ENCODE measurements at places on chromosomes 3 and 15.

- DNase-seq = no peak
Observed at GRCh38 chr3:28590860-28591259, 242.2 kb upstream of the AZI2 start.

GRCh38 chr15:41004490-41004889 lies 51.2 kb downstream of the CHAC1 start:
- DNase-seq = no peak

DNA sequence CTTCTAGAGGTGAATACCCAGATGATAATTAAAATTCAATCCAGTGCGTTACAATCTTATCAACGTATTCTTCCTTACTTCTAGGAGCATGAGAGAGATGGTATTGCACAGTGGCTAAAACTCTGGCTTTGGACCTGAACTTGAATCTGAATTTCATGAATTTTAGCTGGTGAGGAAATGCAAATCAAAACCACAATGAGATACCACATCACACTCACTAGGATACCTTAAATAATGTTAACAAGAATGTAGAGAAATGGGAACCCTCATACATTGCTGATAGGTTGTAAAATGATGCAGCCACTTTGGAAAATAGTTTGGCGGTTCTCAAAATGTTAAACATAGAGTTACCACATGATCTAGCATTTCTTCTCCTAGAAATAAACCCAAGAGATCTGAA lies 47.1 kb upstream of the TSC22D2 start:
- no peak for DNase-seq

DNA sequence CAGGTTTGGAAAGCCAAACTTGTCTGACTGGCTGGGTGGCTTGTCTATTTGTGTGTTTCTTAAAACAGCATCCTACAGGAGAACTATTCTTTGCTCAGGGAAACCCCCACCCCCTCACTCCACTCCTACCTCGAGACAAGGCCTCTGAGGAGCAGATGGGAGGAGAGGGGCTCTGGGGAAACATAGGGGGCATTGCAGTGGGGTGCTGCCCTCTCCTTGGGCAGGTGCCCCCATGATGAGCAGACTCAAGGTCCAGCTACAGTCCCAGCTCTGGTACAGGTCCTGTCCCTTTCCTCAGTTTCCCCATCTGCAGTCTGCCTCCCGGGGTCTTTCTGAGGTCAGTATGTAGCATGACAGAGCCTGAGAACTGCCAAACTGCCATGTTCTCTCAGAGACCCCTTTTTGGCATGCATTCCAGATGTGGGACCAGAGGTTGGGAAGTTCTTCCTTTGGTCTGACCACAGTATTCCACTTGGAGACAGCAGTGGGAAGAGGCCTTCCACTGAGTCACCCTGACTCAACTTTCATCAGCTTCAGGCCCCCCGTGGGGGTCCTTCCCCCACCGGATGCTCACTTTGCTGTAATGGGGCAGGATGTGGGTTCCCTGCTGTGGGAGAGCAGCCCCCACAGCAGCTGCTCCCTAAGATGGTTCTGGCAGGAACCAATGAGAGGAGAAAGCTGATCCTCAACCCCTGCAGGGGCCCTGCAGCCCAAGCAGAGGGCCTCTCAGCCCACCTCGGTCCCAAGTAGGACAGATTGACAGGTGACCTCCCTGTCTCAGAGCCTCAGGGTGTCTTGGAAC lies 32.3 kb upstream of the CYP11A1 start:
- no peak for DNase-seq

GRCh38 chr3:70177881-70178645 lies 134.4 kb downstream of the MDFIC2 start:
- DNase-seq = no peak

DNA sequence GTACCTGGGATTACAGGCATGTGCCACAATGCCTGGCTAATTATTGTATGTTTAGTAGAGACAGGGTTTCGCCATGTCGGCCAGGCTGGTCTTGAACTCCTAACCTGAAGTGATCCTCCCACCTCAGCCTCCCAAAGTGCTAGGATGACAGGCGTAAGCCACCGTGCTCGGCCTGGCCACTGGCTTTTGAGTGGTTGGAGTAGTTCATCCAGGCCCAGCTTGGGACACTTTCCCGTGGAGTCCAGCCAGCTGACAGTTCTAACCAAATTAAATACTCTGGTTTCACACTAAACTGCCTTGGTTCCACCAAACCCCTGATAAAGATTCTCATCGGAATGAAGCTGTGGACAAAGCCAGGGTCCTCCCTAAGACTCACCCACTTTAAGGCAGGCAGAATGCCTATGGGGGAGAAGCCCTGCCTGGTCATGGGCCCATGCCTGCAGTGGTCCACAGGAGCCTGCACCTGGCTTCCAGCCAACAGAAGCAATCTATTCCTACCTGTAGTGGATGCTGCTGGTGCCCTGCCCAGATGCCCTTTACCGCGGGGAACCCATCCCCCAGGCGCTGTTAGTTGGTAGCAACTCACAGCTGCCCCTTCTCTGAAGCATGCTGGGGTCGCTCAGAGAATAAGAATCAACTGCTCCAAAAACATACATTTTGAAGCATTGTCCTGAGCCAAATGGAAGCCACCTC lies 5.2 kb upstream of the SLC28A1 start:
- DNase-seq = no peak

DNA sequence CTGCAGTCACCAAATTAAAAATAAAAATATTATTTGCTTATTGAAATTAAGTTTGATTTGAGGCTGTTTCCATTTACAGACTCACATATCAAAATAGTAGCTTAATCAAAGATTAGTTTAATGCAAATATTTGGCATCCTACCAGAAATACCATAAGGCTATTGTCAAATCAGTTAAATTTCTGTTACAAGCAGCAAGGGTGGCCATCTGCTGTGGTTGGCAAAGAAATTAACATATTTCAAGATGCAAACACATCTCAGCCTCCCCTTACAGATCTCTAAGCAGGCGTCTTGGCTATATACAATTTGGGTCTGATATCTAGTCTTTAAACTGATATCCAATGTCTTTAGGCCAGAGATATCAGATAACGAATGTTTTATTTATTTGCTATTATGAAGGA lies 83.2 kb upstream of the NEDD4 start:
- no peak for DNase-seq

- no peak for DNase-seq
Observed at GRCh38 chr15:63491979-63492378, 12.4 kb upstream of the USP3 start.

- no peak for DNase-seq
Observed at GRCh38 chr3:50695031-50695430, 20.3 kb downstream of the DOCK3 start.

DNA sequence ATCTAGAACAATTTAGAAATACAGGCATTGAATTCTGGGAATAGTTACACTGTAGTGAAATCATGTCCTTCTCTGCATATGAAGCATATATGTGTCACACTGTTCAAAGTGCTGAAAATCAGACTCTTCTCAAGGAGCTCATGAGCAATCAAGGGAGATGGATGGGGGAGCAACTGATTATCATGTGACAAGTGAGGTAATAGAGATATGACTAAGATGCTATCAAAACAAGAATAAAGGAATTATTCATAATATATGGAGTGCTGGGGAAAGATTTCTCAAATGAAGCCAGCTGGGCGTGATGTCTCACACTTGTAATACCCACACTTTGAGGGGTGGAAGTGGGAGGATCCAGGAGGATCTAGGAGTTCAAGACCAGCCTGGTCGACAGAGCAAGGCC lies 74.9 kb upstream of the CHRNB4 start:
- DNase-seq = no peak

DNA sequence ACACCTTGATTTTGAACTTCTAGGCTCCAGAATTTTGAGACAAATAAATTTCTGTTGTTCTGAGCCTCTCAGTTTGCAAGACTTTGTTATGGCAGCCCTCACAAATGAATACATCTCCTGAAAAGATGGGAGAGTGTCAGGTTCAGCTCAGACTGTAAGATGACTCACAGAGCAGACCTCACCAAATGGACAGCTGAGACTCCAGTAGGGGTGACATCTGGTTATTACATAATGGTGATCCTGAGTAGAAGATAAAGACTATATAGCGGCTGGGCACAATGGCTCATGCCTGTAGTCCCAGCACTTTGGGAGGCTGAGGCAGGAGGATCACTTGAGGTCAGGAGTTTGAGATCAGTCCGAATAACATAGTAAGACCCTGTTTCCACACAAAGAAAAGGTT lies 26.2 kb upstream of the MTMR14 start:
- no peak for DNase-seq

GRCh38 chr3:122200661-122201060 lies 17.2 kb downstream of the CASR start:
- DNase-seq = no peak

GRCh38 chr3:46242120-46242519 lies at the start of gene CCR3:
Gene CCR3 (plus strand): TSS chr3:46242460. CDS start chr3:46265159, 22,699 bp downstream.
- no peak for DNase-seq

GRCh38 chr3:164533275-164533674 lies 545.0 kb downstream of the SI start:
- no peak for DNase-seq

- DNase-seq = no peak
Observed at GRCh38 chr15:42456531-42456930, 34.4 kb downstream of the ZNF106 start.

DNA sequence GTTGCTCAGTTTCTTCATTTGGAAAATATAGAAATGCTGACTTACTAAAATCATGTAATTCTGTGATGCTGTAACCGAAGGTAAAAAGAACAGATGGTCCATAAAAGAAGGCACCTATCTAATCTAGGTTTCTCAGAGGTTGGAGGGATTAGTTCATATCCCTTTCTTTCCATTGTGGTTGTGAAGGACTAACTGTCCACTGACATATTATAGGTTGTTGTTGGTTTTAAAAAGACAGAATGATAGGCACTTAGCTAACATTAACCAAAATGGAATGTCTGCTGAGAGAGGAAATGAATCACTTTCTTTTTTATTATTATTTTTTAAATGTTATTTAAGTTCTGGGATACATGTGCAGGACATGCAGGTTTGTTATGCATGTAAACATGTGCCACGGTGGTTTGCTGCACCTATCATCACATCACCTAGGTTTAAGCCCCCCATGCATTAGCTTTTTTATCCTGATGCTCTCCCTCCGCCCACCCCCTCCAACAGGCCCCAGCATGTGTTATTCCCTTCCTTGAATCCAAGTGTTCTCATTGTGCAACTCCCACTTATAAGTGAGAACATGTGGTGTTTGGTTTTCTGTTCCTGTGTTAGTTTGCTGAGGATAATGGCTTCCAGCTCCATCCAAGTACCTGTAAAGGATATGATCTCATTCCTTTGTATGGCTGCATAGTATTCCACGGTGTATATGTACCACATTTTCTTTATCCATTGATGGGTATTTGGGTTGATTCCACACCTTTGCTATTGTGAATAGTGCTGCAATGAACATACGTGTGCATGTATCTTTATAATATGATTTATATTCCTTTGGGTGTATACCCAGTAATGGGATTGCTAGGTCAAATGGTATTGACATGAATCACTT lies 45.8 kb downstream of the ALDH1A2 start:
- DNase-seq = no peak

GRCh38 chr15:91983729-91984340 lies 130.3 kb downstream of the SLCO3A1 start:
- DNase-seq = no peak

DNA sequence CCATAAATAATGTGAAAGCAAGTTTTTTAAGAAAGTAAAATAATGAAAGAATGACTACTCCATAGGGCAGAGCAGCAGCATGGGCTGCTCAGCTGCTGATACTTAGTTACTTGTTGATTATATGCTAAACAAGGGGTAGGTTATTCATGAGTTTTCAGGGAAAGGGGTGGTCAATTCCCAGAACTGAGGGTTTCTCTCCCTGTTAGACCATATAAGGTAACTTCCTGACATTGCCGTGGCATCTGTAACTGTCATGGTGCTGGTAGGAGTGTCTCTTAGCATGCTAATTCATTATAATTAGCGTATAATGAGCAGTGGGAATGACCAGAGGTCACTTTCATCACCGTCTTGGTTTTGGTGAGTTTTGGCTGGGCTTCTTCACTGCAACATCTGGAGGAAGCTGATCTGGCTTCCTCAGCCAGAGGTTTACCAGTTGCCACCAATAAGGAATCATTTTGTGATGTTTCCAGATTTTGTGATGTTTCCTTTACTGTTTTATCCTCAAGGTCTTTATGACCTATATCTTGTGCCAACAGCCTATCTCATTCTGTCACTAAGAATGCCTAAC lies 121.8 kb upstream of the CHL1 start:
- no peak for DNase-seq

DNA sequence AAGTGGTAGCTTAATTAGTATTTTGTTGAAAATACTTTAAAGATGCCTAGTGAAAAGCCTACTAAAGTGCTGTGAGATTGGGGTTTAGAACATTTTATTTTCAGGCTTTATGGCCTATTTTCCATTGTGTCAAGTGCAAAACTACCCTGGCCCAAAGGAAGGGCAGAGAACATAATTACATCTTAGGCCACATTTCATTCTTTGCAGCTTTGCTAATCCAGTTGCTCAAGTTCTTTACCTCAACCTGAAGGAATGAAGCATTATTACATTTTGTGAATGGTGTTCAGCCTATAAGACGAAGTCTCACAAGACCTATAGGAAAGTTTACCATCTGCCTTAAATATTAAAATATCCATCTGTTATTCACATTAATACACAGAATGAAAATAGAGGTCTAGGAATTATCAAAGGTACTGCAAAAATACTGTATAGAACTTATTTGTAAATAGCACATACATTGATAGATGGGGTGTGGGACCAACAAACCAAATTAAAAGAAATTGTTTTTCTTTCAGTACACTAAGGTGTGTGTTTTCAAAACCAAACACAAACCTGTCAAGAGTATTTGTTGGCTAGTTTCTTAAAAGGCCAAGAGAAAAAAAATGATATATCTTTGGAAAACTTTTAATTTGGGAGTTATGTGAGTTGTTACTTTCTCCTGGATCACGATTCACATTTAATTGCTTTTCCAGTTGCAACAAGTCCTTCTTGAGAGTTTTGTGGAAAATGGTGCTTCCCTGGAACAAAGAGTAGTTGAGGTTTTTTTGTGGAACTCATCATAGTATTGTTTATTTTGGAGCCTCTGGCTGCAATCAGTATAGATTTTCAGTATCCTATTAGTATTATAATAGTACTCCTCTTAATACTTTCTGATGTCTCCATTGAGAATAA lies 12.0 kb upstream of the SETD5 start:
- no peak for DNase-seq

DNA sequence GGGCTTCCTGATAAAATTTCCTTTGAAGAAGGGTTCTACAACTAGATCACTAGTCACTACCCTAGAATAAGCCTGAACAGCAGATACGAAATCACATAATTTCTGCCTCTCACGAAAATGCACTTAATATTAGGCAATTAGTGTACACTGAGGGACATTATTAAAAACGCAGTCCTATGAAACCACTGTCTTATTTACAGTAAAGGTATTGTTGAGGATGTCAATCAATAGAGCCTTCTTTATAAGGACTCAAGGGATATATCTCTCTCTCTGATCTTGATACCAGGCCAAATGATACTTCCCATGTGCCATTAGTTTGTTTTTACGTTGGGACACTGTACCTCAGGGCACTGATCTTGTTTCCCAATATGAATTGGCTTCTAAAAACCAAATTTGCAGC lies 59.6 kb downstream of the ETFA start:
- no peak for DNase-seq

GRCh38 chr15:38547255-38547997 lies 17.2 kb downstream of the RASGRP1 start:
- DNase-seq = no peak
